ENCODE measurements at places on chromosomes 7 and 10.

DNA sequence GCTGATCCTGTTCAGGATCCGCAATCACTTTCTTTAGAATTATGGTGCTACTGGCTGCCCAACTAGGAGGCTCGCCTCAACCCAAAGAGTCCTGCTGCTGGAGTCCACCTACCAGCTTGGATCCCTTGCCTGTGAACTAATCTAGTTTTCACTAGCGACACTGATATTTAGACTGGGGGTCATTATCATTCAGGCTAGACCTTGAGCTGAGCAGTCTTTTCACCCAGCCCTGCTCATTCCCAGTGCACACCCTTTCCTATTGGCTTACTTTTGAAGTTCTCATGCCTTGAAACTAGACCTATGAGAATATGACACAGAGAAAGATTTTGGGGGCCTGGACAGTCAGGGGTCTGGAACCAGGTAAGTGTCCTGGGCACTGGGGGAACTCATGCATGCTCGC is 107.9 kb downstream of the TMEM178B start:
- DNase-seq: no peak

DNA sequence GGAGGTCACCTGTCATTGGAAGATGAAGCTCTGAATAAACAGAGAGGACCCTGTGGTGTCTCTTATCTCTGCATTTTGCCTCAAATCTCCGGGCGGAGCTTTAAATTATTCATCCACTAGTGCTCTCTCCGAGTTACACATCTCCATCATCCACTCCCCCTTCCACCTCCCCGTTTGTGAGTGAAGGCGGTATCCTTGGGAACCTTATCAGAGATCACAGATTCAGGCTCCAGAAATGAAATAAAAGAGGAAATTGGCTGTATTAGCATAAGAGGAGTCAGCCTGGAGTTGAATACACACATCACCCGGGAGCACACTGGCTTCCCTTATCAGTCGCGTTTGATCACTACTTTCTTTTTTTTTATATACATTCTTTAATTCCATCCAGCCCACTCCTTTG is 1184.8 kb downstream of the GATA3 start:
- no peak for DNase-seq

DNA sequence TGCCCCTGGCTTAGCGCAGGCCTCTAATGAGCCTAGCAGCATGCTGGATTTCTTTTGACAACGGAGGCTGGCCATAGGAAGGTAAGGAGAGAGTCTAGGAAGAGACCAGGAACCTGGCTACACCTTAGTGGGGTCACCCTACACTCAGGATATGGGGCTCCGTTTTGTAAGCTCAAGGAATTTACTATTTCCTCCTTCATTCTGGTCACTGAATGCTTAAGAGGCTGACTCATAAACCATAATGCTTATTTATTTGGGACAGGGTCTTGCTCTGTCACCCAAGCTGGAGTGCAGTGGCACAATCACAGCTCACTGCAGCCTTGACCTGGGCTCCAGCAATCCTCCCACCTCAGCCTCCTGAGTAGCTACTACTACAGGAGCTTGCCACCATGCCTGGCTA is 38.4 kb downstream of the CARD11 start:
- DNase-seq: no peak

GRCh38 chr10:49115796-49116508 is 630 bp upstream of the VSTM4 start:
- DNase-seq: no peak

- no peak for DNase-seq
These were observed 124.9 kb downstream of the ARHGAP12 start for GRCh38 chr10:31803606-31804351.

DNA sequence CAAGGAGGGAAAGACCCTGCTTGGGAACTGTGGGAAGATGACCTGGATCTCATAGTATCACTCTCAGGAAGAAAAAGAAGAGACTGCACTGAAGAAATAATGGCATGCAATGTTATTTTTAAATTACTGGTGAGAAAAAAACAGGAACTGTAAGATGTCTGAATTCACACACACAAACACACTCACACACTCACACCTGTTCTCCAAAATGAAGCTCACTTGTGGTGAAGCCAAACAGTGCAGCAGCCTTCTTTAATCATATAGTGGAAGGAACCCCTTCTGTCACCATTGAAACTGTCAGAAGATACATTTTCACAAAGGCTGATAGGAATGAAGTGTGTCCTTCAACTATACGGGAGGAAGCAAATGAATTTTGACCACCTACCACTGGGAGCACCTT is 156.5 kb upstream of the GHITM start:
- no peak for DNase-seq

DNA sequence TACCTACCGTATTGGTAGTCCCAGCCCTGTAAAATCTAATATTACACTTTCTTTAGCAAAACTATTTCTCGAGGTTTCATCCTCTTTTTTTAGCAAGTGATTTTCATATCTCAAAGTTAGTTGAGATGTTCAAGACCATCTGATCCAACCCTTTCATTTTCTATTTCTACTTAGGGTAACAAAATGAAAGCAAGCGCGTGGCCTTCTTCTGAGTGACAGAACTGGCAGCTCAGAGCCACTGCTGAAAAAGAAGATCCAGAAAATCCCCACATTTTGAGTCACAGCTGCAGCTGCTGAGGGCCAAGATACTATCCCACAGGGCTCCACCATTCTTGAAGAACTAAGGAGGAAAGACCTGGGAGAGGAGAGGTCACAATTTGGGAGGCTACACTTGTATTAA is 24.8 kb upstream of the ZNF800 start:
- no peak for DNase-seq

GRCh38 chr10:115441907-115442545 is 348.9 kb downstream of the ATRNL1 start:
- no peak for DNase-seq
